ENCODE measurements at places on chromosomes 12 and 14.

GRCh38 chr12:89212339-89212771 is 139.9 kb downstream of the DUSP6 start:
- no peak for DNase-seq

DNA sequence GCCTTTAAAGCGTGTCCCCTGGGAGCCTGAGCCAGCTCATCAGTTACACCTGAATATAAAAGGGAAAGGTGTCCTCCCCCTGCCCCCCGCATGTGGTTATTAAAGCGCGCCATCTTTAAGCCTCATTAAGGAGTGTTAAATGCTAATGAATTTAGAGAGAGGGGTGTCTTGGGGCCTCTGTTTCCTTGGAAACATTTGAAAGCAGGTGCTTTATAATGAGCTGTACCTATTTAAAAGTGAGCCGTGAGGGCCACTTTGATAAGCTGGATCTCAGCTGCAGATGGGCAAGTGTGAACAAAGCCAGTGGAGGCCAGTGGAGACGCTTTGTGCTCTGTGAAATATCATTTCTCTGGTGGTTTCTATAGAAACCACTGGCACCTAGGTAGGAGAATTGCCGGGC is 84.0 kb downstream of the BEGAIN start:
- DNase-seq: no peak

GRCh38 chr12:106722837-106723236 is 51.6 kb upstream of the RIC8B start:
- DNase-seq: no peak

GRCh38 chr14:78073028-78073427 is 97.1 kb upstream of the NRXN3 start:
- no peak for DNase-seq

- DNase-seq: no peak
Measured at GRCh38 chr14:86714575-86714974, 1184.6 kb downstream of the FLRT2 start.

GRCh38 chr14:95691591-95691990 is 5.4 kb downstream of the TCL1B start:
- no peak for DNase-seq

DNA sequence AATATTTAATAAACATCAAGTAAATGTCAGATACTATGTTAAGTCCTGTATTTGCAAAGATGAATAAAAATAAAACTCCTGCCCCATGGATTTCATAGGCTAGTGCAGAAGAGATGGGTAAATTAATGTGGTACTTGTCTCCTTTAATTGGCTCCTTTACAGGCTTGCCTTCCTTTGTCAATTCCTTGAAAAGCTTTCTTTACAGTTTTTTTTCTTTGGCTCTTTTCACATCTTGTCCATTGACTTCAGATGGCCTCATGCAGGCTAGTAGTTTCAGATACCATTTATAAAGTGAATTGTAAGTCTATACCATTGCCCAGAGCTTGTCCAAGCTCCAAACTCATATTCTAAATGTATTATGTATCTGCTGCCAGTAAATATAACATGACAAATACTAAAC is 128.7 kb upstream of the GARIN2 start:
- DNase-seq: no peak

DNA sequence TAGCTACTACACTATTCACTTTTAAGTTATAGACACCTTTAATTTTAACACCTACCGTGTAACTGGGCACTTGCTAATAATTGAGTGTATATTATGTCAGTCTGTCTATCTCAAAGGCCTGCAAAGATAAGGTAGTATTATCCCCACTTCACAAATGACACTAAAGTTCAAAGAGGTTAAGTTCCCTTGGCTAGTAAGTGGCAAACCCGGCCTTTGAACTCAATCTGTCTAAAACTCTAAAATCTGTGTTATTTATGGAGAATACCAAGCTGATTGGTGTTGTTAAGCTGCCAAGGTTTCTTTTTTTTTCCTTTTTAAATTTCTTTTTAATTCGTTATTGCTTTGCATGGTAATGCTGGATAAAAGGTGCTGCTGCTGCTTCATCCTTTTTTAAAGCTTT is 37.7 kb downstream of the YLPM1 start:
- DNase-seq: no peak

DNA sequence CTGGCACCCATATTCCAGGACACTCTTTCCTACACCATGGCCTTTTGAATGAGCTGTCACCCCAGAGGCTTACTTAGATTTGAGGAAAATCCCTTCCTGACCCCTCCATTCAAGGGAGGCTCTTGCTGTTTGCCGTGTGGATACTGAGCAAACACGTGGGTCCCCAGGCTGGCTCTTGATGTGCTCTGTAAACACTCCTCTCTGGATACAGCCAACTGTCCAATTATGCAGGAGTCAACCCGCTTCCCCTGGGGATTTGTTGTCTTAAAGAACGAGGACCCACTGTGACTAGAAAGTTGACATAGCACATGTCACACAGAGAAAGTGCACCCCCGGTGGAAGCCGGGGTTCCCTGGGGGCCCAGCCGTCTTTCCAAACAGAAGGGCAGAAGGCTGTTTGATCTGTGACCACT is 75.8 kb upstream of the CEP83 start:
- DNase-seq: no peak

DNA sequence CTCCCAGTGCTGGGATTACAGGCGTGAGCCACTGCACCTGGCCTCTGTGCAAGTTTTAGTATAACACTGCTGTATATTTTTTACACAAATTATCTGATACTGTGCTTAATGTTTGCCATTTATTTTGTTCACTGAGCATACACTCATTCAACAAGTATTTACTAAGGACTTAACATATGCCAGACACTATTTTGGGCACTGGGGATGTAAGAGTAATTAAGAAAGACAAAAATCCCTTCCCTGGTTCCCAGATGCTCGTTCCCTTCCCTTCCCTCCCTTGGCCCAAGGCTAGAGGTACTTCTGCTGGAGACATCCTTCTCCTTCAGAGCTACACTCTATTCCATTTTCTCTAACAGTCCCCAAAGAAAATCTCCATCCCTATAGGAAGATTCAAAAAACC is 12.5 kb downstream of the CIT start:
- no peak for DNase-seq

DNA sequence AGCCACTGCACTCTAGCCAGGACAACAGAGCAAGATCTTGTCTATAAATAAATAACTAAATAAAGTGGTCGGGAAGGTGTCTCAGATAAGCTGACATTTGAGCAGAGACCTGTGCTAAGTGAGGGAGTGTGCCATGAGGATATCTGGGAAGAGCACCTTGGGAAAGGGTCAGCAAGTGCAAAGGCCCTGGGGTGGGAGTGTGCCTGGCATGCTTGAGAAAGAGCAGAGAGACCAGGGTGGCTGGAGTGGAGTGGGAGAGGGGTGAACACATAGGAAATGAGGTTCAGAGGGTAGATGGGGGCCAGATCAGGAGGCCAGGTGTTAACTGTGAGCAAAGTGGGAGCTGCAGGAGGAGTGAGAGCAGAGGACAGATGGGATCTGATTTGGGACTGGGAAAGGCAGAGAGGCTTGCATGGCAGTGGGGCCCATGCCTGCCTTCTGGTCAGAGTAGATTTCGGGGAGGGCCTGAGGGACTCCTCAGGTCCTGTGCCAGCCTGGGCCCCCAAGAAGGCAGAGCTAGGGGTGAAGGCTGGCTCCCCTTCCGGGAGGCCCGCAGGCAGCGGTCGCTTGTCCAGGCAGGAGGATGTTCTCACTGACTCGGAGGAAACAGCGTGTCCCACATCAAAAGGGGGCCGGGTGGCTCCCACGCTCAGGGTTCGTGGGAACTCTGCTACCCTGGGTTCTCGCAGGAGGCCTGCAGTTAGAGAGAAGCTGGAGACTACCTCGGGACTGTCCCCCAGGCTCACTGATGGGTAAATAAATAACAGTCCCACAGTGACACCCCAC is 32.6 kb downstream of the DTX1 start:
- no peak for DNase-seq

DNA sequence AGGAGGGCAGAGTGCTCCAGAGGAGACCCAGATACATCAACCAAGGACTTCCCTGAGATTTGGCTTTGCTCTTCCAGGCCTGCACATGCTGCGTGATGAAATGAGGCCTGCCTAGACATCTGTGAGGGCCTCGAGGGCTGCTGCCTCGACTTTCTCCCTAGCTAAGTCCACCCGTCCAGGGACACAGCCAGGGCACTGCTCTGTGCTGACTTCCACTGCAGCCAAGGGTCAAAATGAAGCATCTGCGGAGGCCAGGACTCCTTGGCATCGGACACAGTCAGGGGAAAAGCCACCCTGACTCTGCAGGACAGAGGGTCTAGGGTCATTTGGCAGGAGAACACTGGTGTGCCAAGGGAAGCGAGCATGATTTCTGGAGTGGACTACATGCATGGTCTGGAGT is 10.7 kb downstream of the SLC25A47 start:
- no peak for DNase-seq

GRCh38 chr14:90757452-90757851 is 58.8 kb downstream of the TTC7B start:
- no peak for DNase-seq
